CD4-positive, alpha-beta T cell treated with Interferon alpha-2 for 1 hour (primary cell): ENCODE measurements at places on chromosomes 3 and 15.
A peak's percentile ranks its signal among the peaks of the same experiment; 100 is the strongest.

- DNase-seq: no peak
Observed at GRCh38 chr3:66098436-66098835, 59.7 kb upstream of the MAGI1 start.

GRCh38 chr3:64244011-64244942 is 19.0 kb upstream of the PRICKLE2 start:
- no peak for DNase-seq

- no peak for DNase-seq
Observed at GRCh38 chr3:117400303-117400702, 690.7 kb downstream of the TUSC7 start.

- no peak for DNase-seq
Observed at GRCh38 chr15:60093273-60094067, 89.4 kb downstream of the FOXB1 start.

DNA sequence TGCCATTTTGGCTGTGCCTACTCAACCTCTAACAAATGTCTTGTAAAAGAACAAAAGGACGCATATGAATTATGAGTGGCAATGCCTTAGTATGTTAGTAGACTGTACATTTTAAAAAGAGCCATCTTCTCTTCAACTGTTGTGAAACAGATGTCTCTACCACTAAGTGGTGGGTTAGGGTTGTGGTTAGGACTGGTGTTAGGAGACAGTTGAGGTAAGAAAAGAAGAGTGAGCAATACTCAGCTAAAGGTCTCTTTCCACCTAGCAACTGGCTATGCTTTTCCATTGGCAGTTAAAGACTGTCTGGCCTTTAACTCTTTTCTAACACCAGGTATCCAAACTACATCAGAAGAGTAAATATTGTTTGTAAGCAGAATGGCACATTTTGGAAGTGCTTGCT is 221.7 kb upstream of the TBC1D5 start:
- DNase-seq: no peak

DNA sequence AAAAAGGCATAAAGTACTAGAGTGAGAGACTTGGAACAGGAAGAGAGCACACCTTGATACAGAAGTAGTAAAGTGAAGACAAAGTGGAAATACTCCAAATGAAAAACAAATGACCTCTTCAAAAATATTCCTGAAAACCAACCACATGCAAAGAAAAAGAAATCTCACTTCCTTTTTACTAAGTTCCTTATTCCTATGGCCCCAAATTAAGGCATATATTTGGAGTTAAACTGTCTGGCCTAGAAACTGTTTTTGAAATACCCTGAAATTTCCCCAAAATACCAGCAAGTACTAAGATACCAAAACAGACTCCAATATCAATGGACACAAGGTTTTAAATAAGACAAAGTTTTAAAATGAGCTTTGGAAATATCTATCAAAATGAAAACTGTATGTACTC is 58.2 kb downstream of the ZNF148 start:
- no peak for DNase-seq

DNA sequence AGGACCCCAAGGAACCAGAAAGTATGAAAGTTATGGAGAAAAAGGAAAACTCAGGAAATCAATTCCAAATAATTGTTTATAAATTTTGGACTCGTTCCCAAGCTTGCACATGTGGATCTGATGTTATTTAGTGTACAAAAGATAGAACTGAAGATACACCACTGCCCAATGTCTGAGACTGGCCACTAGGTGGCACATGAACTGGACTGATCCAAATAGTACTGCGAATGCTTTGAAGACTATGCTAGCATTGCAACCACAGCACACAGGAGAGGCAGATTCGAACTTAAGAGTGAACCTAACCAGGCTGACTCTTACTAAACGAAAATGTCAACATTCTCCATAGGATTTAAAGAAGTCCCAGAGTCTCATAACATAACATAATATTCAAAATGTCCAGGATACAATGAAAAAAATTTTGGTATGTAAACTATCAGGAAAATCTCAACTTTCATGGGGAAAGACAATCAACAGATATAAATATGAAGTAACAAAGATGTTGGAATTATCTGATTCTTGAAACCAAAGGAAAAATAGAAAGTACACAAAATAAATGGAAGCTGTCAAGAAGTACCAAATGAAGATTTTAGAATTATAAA is 596.7 kb downstream of the FGF12 start:
- peak; percentile 2 for DNase-seq

- no peak for DNase-seq
Observed at GRCh38 chr15:57172925-57173324, 203.4 kb upstream of the CGNL1 start.

GRCh38 chr3:59774000-59774399 is 724.2 kb upstream of the CFAP20DC start:
- DNase-seq: no peak

DNA sequence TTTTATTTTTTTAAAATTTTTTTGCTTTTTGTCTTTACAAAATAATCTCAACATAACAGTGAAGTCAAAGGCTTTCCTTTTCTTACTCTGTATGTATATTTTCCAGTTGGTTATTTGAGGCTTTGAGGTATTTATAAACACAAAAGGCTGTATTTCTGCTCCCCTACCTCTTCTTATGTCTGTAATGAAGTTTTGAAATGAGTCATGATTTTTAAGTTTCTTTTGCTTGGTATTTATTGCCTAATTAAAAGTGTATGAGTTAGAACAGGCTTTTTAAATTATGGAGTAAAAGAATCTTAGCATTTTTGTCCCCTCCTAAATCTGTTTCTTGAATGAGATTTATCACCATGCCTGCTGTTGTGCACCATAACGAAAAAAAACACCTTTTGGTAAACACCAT is 66.0 kb downstream of the DCUN1D1 start:
- DNase-seq: no peak
